ENCODE measurements at places on chromosomes 2 and 18. TPM values are rescaled to one million over a fixed set of nuclear protein-coding genes. Genes with fewer than 3 reads are reported as not detected.

GRCh38 chr2:160388464-160389263, 104.9 kb downstream of the RBMS1 start:
- no peak for DNase-seq

- no peak for DNase-seq
Measured at GRCh38 chr2:32990556-32990955, 43.8 kb downstream of the LTBP1 start.

DNA sequence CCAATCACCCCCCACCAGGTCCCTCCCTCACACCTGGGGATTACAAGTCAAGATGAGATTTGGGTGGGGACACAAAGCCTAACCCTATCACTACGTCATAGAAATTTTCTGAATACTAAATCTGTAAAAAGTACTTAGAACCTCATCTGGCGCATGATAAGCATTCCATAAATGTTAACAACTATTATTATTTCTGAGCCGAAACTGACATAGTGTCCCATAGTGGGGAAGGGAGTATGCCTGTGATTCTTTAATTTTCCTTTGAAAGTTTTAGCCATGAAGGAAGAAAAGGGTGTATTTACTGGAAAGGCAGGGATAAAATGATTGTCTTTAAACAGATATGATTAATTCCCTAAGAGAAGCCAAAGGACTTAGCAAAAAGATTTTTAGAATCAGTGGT, 71.4 kb downstream of the FHOD3 start:
- DNase-seq = no peak

DNA sequence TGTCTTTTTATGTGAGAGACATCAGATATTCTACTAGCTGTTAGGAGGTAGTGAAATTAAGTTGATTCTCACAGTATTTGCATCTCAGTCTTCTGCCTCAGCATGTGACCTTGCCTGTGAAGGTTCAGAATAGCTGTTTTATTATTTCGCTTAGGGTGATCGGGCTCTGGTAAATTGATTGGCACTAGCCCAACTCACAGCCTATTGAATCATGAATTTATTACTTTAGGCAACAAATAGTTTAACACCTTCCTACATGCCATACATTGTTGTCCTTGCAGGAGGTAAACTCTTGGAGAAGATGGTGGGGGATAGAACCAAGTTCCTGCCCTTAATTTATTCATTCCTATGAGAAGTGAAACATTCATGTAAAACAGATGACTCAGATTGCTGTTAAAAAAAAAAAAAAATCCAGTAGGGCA, 101.9 kb downstream of the GPD2 start:
- peak; percentile 59 for DNase-seq

DNA sequence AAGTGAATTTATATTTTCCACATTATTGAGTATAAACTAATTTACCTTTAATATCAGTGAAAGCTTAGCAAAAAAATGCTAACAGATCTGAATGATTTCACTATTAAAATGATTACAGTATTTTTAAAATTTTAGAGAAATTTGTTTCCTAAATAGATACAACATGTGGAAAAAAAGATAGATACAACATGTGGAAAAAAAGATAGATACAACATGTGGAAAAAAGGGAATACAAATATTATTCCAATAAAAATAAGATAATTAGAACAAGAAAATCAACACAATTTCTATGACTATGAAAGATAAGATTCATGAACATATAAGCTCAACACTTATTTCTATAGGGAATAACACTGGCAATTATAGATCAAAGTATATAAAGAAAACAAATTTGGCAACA, 865.9 kb upstream of the VRK2 start:
- DNase-seq = no peak

DNA sequence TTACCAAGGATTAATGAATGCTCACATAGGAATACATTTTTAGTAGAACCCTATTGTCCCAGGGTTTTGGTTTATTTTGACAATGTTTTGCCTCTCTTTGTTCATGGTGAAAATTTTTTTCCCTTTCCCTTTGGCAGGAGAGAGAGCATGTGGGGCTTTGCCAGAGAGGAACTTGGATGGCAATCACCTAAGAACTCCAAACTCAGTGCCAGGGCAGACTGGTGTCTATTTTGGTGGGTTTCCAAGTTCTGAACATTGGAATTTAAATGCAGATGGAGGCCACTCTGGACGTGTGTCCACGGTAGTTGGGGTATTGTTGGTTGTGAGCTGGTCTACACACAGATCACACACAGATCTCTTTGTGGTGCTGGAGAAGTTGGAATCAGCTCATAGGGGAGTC, 2091.1 kb upstream of the PIK3C3 start:
- DNase-seq = no peak

DNA sequence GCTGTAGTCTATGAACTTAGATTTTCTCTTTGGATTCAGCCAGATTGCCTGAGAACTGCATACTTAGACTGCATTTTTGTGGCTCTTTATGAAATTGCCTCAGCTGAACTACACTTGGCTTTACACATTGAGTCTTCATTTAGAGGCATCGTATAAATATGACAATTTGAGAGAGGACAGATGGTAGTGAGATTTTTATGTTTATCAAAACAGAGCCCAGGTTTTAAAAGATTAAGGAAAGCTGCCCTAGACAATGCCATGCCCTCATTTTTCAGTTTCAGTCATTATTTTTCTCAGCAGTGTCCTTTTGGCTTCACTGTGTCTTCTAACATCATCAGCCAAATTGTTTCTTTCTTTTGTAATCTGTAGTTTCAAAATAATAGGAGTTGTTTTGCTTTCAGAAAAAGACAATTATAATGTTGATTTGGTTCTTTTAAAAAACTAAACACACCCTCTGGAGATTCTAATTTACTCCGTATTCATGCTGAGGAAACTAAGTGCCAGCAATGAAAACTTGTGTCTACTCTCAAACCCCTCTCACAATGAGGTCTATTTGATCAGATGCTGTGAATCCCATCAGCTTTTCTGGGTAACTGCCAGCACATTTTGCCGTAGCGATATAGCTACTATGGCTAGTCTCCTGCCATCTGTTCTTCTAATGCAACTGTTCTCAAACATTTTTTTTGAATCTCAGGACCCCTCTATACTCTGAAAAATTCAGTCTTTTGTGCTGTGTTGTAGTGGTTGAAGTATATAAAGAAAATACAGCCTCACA, 46.2 kb downstream of the TWSG1 start:
- peak; percentile 57 for DNase-seq

DNA sequence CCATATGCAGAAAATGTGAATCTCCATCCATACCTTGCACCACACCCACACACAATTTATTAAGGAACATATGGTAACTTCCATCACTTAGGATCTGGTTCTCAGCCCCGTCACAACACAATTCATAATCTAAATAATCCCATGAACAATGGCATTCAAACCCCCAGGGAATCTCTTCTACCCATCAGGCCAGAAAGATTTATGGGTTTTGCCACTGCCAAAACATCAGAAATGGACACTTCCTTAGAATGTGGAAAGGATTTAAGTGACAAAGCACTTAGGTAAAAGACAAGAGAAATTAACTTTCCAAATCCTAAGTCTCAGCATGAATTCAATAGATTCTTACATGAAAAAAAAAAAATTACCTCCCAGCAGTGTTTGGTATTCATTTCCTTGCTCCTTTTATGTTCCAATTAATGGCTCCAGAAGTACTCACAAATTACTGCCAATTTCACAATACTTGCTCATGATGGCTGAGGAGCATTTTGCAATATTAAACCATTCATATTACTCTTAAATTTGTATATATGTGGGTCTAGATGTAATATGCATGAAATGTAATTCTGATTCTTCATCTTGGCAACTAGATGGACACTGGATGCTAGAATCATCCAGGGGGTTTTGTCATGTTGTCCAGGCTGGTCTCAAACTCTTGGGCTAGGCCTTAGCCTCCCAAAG, 56.5 kb upstream of the TMEM247 start:
- DNase-seq = peak; percentile 73

- peak; percentile 18 for DNase-seq
Measured at GRCh38 chr2:156505696-156506095, 69.5 kb downstream of the GPD2 start.

GRCh38 chr2:219727771-219728429, 100.5 kb downstream of the SLC4A3 start:
- no peak for DNase-seq

DNA sequence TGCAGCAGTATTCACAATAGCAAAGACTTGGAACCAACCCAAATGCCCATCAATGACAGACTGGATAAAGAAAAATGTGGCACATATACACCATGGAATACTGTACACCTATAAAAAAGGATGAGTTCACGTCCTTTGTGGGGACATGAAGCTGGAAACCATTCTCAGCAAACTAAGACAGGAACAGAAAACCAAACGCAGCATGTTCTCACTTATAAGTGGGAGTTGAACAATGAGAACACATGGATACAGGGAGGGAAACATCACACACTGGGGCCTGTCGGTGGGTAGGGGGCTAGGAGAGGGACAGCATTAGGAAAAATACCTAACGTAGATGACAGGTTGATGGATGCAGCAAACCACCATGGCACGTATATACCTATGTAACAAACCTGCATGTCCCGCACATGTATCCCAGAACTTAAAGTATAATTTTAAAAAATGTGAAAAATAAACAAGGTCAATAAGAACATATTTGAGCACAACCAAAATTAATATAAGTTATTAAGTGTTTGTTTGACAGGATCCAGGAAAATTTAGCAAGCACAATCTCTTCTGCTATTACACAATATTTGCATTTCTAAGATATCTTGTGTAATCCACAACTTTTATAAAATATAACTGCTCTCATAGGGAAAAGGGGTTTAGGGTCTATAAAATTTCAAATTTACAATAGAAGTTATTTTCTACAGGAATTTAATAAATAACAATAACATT, 22.9 kb downstream of the CCBE1 start:
- DNase-seq = no peak

- no peak for DNase-seq
Measured at GRCh38 chr18:32754508-32755263, 18.1 kb downstream of the KLHL14 start.

- no peak for DNase-seq
Measured at GRCh38 chr2:218961651-218962570, 2.4 kb downstream of the CDK5R2 start.

GRCh38 chr2:83305758-83306378, 1153.2 kb downstream of the SUCLG1 start:
- DNase-seq = no peak

DNA sequence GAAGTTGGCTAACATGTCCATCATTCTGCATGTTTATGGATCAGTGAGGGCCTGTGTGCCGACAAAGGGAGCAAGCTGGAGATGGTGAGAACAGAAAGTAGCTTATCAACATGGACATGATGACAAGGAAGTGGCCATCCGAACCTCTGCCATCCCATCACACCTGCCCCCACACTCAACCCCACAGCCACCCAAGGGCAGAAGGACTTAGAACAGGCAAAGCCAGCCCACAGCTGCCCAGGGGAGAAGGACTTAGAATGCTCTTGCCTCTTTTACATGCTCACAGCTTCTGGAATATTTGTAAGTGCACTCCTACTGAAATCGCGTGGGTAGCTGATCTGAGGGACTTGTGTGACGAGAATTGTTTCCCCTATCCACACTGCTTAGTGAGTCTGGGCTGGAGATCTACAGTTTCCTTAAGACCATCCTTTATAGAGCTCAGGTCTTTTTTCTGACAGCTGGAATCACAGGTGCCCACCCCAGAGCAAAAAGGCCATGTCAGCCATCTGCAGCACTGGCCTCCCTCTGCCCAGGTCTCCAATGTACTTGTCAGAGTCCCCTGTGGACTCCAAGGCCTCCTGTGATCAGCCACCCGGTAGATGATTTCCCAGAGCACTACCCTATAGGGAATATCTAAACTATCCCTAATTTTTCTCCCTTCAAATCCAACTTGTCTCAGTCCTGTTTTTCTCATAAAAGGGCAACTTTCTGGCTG, 154.1 kb downstream of the SMAD7 start:
- no peak for DNase-seq

DNA sequence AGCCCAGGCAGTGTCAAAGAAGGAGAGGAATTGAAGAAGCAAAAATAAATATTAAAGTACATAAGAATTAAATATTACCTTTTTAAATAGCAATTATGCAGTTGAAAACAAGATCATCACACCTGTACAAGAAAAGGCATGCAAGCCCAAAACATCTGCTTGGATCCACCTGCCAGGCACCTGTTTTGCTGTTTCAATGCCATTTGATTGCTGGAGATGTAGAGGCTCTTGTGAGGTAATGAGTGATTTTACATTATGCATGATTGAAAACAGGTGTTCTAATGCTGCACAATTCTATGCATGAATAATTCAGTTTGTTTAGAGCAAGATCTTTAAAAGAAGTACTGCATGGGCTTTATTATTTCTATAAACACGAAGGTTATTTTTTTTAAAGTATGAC, 700.6 kb upstream of the ZEB2 start:
- DNase-seq = no peak

DNA sequence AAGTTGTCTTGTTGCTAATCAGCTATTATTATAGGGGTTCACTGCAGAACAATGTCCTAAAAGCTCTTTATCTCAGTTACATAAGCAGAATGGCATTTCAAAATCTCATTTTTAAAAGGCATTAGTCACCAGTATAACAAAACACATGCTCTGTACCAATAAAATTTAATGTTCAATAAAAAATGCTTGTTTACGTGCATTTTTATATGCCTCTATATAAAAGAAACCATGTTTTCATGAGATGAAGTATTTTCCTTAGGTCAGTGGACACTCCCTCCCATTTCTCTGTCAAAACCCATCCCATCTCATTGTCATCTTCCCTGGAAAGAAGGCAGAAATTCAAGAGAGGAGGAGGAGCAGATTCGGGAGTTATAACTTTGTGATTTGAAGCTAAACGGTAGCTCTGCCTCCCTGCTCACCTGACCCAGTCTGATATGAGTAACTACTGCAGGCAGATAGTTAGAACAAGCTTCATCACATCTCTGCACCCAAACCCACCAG, 231.9 kb upstream of the SIX2 start:
- peak; percentile 29 for DNase-seq

- no peak for DNase-seq
Measured at GRCh38 chr18:58026857-58027256, 17.2 kb upstream of the NEDD4L start.

GRCh38 chr2:166269322-166269721, 106.4 kb downstream of the SCN9A start:
- DNase-seq = no peak

- peak; percentile 4 for DNase-seq
Measured at GRCh38 chr2:236366397-236366796, 102.2 kb upstream of the ASB18 start.

- DNase-seq = no peak
Measured at GRCh38 chr2:40138314-40138713, 313.6 kb downstream of the SLC8A1 start.

GRCh38 chr2:8535469-8535795, 146.4 kb upstream of the ID2 start:
- DNase-seq = no peak

GRCh38 chr2:8433390-8433789, 248.5 kb upstream of the ID2 start:
- DNase-seq = no peak

ANO7 gene
- total RNA-seq = 0.50 TPM

GYPC gene
- total RNA-seq = 135 TPM

FHOD3 gene
- total RNA-seq = 3.1 TPM

C1GALT1C1L gene
- 0.51 TPM for total RNA-seq

GCKR gene
- 0.26 TPM for total RNA-seq

LIMS2 gene
- total RNA-seq = 0.51 TPM

CENPO gene
- total RNA-seq = 9.1 TPM

CNTNAP5 gene
- not detected for total RNA-seq

CABYR gene
- total RNA-seq = 5.6 TPM

IFT172 gene
- total RNA-seq = 28.5 TPM

CD28 gene
- not detected for total RNA-seq

TBR1 gene
- not detected for total RNA-seq

ARHGEF4 gene
- total RNA-seq = 0.83 TPM

Data from fibroblast of lung (primary cell).